ENCODE measurements at places on chromosomes 3 and 15.
A peak's percentile ranks its signal among the peaks of the same experiment; 100 is the strongest.

- DNase-seq = no peak
These were observed 1.4 kb upstream of the IGDCC4 start for GRCh38 chr15:65423976-65424679.

GRCh38 chr3:138748190-138748589 is 86.5 kb downstream of the PIK3CB start:
- no peak for DNase-seq

DNA sequence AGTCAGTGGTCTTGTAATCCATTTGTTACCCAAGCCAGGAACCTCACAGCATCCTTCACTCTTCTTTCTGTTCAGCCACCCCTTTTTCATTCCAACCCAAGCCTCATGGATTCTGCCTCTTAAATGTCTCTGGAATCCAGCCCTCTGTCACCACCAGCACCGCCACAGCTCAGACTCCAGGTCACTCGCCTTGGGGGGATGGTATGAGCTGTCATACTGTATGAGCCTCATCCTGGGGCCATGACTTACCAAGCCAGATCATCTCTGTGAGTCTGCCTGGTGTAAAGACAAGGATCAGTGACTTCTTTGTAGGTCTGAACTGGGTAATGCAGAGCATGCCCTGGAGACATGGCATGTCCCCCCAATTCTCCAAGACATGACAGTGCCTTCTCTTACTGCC is 79.6 kb downstream of the PGPEP1L start:
- no peak for DNase-seq

DNA sequence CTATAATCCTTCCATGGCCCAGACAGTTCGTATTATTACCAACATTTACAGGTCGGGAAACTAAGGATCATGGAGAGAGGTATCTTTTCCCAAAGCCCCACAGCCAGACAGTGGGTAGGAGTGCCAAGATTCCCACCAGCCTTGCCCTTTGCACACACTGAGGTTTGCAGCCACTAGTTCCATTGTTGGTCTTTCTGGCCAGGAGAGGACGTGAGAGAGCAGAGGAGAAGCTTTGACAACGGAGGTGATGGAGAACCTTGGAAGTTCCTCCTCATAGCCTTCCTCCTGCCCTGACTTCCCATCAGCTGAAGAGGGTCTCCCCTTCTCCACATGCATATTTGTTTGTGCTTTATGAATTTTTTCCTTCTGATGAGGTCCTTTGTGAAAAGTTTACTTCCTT is 50.5 kb upstream of the PLCL2 start:
- no peak for DNase-seq

DNA sequence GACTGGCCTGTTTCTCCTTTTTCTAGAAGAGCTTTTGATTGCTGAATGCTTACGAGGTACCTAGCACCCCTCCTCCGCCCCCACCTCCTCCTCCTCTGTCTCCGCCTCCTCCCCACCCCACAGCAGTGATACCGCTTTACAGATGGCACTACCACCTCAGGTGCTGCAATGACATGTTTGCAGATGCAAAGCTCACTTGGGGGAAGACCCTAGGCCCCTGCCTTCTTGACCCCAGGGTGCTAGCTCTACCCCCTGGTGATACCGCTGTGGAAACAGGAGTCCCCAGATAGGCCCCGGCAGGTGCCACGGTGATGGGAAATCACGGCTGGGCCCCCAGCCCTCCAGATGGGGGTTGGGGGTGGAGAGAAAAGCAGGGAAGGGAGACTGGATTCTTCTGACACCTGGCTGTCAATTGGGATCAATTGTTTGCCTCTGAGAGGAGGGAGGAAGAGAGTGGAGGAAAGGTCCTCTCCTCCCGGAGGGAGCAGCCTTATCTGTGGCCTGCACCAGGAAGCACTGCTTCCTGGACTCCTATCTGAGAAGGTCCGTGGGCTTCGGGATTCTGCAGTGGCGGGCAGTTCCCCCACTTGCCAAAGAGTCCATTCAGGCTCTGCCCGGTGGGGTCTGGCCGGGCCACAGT is 37.6 kb downstream of the DNASE1L3 start:
- DNase-seq = no peak

DNA sequence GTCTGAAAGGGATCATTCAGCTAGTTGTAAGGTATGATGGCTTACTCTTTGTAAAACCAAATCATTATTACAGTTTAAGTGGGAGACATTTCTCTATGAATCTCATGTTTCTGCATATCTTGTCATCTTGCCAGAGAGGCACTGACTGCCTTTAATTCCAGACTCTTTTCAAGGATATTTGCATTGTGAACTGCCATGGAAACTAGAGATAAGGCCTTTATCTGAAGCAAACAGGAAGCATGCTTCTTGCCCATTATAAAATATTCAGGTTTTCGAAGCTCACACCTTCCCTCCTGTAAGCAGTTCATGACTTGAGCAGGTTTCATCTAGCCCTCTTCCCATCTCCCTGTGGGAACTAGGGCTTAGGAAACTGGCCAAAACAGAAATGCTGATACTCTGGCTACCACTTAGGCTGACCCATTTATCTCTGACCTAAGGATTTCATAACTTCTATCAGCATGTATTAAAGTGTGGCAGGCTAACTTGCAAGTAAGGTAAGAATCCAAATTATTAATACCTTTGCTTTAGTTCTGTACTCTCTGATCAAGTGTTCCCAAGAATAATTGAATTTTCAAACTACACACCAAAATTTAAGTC is 326.6 kb upstream of the ALCAM start:
- no peak for DNase-seq

DNA sequence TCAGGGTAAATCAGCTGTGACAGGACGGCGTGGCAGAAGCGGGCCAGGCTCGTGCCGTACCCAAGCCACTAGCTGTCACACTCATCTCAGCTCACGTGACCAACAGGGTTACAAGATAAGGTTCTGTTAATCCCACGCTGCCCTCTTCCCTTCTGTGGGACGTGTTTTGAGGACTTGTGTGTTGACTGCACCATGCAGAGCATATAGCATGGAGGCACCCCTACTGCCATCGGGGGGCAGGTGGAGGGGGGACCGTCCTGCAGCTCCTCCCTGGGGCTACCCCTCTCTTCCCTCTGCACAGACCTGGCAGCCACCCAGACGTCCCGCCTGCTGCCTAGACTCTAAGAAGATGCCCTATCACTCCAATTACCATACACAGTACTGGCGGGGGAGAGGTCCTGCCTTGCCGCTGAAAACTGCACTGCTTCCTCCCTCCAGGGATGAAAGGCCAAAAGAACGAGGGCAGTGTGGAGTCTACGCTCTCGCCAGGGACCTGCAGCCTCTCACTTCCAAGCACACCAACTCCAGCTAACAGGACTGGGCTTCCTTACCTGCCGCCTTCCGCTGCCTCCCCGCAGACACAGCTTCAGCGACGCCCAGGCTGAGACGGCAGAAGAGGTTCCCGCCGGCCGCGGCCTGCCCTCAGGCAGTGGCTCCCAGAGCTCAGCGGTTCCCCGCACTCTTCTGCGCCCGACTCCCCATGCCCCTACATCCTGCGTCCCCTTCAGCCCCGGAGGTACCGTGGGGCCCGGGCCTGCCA is at the start of gene TNK2:
Gene TNK2 (minus strand): TSS at position 618 of the 760 bp plus-strand sequence. CDS start 19,963 bp downstream, outside the sequence.
- DNase-seq = peak; percentile 48

DNA sequence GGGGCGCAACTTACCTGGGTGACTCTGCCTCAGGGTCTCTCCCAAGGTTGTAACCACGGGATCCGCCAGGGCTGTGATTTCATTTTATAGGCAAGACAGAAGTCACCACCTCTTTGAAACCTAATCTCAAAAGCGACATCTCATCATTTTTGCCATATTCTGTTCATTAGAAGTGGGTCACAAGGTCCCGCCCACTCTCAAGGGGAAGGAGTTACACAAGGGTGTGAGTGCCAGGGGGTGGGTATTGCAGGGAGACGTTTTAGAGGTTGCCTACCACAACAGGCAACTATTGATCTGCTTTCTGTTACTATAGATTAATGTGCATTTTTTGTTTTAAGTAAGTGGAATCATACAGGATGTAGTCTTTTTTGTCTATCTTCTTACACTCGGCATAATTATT is 56.6 kb upstream of the ADPGK start:
- DNase-seq = no peak

GRCh38 chr3:14880447-14881106 is 61.8 kb downstream of the FGD5 start:
- no peak for DNase-seq

GRCh38 chr3:139458348-139458747 is 18.0 kb downstream of the RBP2 start:
- no peak for DNase-seq

DNA sequence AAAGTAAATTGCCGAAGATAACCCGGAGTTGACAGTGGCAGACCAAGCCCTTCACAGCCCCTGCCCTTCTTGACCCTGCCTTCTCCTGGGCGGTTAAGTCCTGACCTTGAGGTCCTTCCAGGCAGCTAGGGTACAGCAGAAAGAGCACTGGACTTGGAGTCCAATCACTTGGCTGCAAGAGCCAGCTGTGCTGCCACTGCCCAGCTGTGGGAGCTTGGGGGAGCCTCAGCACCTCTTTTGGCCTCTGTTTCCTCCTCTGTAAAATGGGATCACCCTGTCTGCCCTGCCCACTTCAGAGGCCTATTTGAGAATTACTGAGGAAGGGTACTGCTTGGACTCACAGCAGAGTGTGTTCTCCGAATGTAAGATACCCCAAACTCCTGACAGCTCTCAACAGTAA is 66.2 kb upstream of the SMAD6 start:
- no peak for DNase-seq

- DNase-seq = no peak
These were observed 461 bp downstream of the COPB2 start for GRCh38 chr3:139388821-139389551.

- no peak for DNase-seq
These were observed 57.5 kb upstream of the SETMAR start for GRCh38 chr3:4245671-4246070.

GRCh38 chr15:74251131-74251811 is 15.1 kb downstream of the CCDC33 start:
- no peak for DNase-seq

GRCh38 chr15:50145451-50145872 is 26.4 kb upstream of the ATP8B4 start:
- no peak for DNase-seq

- DNase-seq = no peak
These were observed 150.7 kb downstream of the TMCO5A start for GRCh38 chr15:38085114-38085513.

- DNase-seq = no peak
These were observed 393.1 kb downstream of the PLOD2 start for GRCh38 chr3:145767909-145768308.

- DNase-seq = no peak
These were observed 12.6 kb upstream of the LCTL start for GRCh38 chr15:66578286-66578875.

GRCh38 chr15:20294651-20295237 is 246.9 kb downstream of the GOLGA6L6 start:
- DNase-seq = no peak

Measured in stimulated activated CD4-positive, alpha-beta T cell treated with anti-CD3 and anti-CD28 coated beads, TNF-alpha, amount 100 ng/mL, for 48 hours (primary cell).